ENCODE measurements at places on chromosomes 1 and 21.
A peak's percentile ranks its signal among the peaks of the same experiment; 100 is the strongest.

- no peak for DNase-seq
Observed at GRCh38 chr1:51168936-51169335, 66.9 kb downstream of the C1orf185 start.

DNA sequence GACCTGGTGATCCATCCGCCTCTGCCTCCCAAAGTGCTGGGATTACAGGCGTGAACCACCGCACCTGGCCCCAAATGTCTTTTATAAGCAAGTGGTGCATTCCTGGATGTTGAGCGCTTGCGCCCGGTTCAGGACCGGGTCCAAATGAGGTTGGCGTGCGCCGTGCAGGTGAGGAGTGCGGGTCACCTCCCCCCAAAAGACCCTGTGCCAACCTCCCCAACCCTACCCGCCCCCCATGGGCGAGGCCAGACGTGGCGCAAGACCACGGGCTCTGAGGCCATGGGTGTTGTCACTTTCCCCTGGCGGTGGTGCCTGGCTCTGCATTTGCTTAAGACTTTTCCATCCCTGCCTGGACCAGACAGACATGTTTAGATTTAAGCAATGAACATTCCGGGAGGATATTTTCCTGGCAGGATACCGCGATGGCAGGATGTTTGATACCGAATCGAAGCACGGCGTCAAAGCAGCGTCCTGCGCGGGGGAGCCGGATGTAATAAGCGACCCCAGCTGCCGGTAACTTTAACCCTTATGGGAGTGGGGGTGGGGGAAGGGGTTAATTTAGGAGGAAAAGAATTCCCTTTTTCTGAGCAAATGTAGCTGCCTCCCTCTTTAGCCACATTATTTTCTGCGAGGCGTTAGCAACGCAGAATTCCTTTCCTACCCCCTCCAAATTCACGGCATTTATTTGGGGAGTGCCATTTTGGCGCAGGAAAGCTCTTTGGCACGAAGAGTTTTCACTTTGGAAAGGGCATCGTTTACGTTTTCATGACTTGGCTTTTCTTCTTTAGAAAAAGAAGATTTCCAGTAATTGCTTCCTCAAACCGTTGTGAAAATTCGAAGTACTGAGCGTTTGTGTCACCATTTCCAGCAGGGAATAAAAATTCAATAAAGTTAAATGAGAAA is 27.8 kb upstream of the RNF187 start:
- DNase-seq, result peak; percentile 84

GRCh38 chr21:15112858-15113257 is 48.1 kb upstream of the NRIP1 start:
- no peak for DNase-seq

GRCh38 chr1:48006264-48006663 is 9.1 kb upstream of the TRABD2B start:
- DNase-seq, result no peak

- DNase-seq, result peak; percentile 88
Observed at GRCh38 chr1:53585129-53585528, 125.9 kb downstream of the DMRTB1 start.

GRCh38 chr1:229156872-229157271 is 114.0 kb upstream of the RAB4A start:
- no peak for DNase-seq

DNA sequence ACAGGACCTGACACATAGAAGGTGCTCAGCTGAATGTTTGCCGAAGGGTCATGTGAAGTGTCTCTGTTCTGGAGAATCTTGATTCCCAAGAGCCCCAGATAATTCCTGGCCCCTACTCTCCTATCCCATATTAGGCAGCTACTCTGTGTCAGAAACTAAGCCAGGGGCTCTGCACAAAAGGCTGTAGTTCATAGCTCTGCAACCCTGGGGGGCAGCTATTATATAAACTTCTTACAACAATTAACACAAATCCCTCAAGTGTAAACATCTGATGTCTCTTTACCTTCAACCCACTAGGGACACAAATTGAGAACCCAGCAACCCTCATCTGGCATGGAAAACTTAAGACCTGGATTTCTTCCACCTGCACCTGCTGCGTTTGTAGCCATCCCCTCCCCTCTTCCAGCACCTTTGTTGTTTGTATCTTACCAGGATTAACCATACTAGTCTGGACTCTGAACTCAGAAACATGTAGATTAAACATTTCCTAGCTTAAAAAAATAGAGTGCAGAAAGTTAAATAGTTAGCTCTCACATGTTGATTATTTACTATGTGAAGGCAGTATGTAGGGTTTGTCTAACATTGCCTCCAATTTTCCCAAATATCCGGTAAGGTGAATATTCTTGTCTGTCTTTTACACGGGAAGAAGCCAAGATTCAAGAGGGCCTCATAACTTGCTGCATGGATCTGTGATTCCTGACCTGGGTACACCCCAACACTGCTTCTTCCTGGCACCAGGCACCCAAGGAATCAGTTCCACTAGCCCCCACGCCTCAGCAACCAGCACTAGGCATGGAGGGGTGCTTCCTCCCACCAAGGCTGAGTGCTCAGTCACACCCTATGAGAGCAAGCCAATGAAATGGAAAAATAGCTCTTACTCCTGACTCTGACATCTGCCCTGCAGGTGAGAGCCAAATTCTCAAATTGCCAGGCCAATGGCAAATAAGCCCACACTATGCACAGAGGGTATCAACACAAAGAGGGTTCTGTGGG is 220.7 kb upstream of the HOOK1 start:
- no peak for DNase-seq

DNA sequence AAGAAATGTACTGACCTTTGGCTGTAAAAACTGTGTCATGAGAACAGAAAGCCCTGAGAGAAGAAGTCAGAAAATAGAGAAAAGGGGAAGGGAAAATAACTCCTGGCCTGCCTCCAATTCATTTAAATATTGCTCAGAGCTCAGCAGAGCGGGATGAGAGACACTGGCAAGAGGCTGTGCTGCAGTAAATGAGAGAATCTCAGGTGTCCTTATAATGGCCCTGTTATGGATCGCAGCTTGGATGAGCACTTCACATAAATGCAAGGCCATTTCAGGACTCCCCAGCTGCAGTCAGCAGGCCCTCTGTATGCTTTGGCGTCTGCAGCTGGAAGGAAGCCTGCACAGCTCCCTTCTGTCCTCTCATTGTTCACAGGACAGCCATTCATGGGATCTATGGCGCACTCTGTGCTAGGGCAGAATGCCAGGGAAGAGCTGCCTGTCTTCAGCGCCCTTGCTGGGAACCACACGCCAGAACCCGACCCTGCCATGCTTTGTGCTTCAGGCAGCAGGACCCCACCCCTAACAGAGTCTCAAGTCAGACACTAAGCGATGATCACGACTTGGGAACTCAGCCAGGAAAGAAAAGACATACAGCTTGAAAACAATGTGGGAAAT is 20.7 kb upstream of the ABCB10 start:
- no peak for DNase-seq

DNA sequence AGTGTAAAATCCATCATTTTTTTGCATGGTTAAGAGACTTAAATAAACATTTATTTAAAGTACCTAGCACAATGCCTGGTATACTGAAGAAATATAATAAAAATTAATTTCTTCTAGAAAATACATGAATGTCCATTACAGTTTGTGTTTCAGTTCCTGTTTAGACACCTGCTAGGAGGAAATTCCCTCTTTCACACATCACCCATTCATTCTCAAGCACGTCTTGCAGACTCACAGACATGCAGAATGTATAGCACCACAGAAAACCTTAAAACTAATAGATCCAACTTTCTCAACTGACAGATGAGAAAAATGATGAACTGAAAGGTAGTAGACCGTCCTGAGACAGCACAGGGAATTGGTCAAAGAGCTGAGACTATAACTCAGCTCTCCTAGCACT is 172.2 kb upstream of the C8B start:
- no peak for DNase-seq

DNA sequence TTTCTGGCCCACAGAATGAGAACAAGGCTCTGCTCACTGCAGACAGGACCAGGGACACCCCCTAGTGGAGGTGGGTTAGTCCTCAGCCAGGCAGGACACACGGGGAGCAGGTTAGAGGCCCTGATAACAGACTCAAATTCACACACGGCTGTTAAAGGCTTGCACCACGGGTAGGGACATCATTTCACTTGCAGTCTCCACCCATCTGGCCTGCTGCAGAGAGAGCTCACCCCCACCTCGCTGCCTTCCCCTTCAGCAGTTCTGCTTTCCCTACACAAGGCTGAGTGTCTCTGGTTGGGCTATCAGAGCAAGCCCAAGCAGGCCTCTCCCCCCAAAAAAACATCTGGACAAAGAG is 20.6 kb downstream of the MEF2D start:
- DNase-seq, result no peak

- no peak for DNase-seq
Observed at GRCh38 chr1:16386454-16387113, 19.5 kb downstream of the SZRD1 start.

GRCh38 chr1:110493059-110493699 is 25.8 kb downstream of the KCNA10 start:
- no peak for DNase-seq

GRCh38 chr1:197180252-197180878 is 33.9 kb upstream of the ASPM start:
- no peak for DNase-seq

DNA sequence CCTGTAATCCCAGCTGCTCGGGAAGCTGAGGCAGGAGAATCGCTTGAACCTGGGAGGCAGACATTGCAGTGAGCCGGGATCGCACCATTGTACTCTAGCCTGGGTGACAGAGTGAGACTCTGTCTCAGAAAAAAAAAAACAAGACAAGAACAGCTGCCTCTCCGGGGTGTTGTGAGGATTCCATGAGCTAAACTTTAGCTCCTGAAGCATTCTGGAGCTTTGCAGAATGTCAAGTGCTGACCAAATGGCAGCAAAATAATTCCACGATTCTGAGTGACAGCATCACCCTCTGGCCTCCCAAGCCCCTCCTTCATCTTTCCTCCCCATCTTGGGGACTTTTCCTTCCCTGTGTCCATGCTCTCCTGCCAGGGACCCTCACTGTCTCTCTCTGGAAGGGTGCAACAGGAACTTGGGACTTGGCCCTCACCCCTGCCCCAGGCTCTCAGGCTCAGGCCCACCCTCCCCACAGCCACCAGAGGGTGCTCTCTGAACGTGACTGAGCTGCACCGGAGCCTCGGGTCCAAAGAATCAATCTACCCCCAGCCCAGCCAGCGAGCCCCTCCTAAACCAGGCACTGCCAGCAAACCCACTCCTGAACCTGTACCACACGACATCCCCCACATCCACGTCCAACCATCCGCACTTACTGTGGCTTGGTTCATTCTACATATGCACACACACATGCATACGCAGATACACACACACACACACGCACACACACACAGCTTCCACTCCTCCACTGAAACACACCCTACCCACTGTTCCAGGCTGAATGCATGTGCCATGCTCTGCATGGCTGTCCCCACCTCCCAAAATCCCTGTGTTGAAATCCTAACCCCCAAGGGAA is 45.7 kb downstream of the ACOT7 start:
- peak; percentile 77 for DNase-seq

DNA sequence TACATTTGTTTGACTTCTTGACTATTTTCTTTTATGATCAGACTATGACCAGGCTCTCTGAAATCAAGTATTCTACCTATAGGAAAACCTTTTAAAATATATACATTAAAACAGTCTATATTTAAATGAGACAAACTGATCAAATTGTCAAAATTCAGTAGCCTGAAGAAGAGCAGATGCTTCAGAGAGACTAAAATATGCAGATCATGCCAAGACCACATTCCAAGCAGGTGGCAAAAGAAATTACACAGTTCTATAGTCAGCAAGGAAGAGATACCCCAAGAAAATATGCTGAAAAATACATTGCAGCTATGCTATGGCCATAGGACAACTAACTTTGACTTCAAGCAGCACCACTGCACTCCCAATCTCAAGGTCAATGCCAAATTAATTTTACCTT is 3.5 kb downstream of the LPGAT1 start:
- no peak for DNase-seq

DNA sequence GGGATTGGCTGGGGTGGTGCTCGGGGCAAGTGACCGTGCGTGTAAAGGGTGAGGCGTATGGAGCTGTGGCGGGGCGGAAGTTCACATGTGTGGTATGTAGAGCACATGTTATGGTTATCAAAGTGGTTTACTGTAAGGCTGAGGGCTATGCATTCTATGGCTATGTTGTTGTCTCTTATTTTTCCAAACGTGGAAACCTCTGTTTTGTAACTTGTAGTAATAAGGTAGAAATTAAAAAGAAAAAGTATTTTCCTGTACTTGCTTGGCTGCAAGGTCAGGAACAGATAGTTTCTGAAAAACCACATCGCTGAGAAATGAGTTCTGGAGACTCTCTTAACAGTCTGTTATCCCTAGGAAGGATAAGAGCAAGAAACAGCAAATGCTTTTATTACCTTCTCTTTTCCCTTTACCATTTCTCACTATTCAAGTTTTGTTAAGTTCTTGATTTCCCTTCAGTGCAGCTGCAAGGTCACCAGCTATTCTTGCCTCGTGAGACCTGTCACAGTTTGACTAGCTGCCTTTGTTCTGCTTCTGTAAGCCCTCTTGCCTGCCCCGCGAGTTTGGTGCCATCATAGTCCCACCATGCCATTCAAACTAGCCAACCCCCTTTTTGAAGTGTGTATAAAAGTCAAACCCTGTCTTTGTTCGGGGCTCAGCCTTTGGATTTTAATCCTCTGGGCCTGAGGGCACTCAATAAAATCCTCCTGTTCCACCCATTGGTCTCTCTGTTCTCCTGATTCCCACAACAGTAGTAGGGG is 9.5 kb downstream of the RNU1-2 start:
- DNase-seq, result peak; percentile 75

- no peak for DNase-seq
Observed at GRCh38 chr1:237043846-237044636, 2.1 kb downstream of the RYR2 start.

DNA sequence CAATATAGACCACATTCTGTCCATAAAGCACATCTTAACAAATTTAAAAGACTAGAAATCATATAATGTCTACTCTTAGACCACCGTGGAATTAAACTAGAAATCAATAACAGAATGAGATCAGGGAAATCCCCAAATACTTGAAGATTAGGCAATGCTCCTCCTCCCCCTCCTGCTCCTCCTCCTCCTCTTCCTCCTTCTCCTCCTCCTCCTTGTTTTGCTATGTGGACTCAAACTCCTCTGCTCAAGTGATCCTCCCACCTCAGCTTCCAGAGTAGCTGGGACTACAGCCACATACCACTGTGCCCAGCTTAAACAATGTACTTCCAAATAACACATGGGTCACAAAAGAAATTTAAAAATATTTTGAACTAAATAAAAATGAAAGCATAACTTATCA is 134.2 kb downstream of the GRIK3 start:
- DNase-seq, result no peak

GRCh38 chr1:96588416-96588995 is 133.1 kb upstream of the PTBP2 start:
- no peak for DNase-seq
